Activated CD8-positive, alpha-beta T cell treated with anti-CD3 and anti-CD28 coated beads for 36 hours (primary cell): ENCODE measurements at places on chromosomes 6 and 20. TPM values are rescaled to one million over a fixed set of nuclear protein-coding genes. Genes with fewer than 3 reads are reported as not detected.

The CRIP3 gene
- 2.4 TPM for total RNA-seq

The SLC24A3 gene
- not detected for total RNA-seq

DNA sequence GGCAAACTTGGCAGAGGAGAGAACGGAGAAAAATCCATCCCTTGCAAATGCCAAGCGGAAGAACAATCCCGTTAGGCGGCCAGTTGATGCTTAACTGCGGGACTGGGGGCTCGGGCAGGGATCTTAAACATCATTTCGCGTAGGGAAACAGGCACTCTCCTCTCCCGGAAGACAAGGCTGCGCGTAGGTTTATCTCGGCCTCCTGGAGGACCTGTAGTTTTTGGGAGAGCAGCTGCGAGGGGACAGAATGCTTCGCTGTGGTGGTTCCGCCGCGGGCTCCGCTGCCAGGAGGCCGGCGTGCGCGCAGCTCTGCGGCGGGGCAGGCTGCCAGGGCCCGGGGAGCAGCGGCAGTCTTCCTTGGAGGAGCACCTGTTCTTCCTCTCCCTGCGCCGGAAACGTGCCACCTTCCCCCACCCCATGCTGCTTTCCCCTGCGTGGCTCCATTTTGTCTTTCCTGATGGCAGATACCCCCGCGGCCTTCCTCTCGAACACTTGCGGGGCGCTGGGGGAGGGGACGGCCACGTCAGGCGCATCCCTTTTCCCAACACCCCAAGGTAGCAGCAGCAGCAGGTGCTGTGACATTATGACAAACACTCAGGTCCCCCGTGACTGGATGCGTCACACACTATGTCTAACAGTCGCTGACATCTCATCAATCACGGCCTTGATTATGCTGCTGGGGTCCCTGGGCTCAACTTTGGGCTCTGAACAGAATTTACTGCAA lies 230.7 kb upstream of the BTBD3 start:
- no peak for DNase-seq

The GFRAL gene
- not detected for total RNA-seq

- DNase-seq: no peak
These were observed 196.5 kb downstream of the SLC24A3 start for GRCh38 chr20:19408971-19409370.

The ADGB gene
- not detected for total RNA-seq

DNA sequence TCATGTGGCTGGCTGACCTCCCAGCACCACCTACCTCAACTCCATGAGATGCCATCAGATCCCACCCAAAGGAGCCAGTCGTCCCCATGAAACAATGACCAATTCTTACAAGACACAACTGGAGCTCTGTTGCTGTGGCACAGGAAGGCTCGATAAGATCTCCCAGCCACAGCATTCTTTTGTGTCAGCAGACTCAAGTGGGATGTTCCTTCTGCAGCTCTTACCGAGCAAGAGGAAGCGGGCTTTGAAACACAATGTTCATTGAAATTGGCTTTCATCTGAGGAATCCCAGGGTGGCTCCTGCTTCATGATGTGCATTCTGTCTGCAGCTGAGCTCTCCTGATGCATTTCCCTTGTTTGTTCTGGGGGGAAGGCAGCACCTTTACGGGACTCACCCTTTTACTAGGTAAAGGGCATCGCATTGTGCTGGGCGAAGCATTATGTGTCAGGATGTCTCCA lies 222.0 kb upstream of the SGK1 start:
- no peak for DNase-seq

The CCN2 gene
- total RNA-seq: not detected

- DNase-seq: no peak
These were observed 181.8 kb downstream of the ZMYND8 start for GRCh38 chr20:47174456-47175243.

DNA sequence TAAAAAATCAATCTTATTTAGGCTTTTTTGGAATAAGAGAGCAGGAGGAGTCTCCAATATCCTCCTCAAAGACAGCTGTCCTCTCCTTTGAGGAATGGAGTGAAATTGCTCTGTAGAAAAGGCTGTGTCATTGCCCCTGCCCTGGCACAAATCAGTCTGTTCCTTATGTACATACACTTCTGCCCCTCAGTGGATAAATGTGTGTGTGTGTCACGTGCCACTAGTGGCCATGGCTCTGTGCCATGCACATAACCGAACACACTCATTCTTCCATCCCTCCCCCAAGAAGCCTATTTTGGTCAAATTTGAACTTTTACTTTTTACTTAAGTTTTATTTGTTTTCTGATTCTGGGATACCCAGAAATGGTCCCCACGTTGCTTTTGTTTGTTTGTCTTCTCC lies 49.2 kb downstream of the ANKS1A start:
- no peak for DNase-seq

DNA sequence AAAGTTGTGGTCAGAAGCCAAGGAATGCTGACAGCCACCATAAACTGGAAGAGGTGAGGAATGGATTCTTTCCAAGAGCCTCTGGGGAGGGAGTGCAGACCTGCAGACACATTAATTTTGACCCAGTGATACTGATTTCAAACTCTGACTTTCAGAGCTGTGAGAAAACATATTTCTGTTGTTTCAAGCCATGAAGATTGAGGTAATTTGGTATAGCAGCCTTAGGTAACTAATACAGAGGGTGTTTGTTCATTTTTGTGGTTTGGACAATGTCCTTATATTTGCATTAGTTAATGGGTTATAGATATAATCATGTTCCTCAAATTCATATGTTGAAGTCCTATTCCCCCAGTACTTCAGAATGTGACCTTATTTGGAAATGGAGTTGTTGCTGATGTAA lies 85.4 kb upstream of the GTSF1L start:
- no peak for DNase-seq

GRCh38 chr6:144319211-144319610 lies 34.1 kb downstream of the UTRN start:
- DNase-seq: no peak

DNA sequence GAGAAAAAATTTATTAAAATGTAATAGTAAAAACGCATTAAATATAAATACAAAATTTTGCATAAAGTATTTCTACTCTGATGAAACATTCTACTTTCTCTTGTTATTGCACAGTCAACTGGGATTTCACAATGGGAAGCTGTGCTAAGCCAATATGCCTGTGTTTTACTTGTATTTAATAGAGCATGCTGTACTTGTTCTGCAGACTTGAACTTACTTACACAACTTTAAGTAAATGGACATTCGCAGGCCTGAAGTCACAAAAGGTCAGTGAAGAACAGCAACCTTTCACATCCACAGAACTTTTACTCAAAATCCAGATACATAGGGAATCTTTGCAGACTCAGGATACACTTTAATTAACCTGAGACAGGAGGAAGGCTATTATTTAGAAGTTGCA lies 409.5 kb downstream of the BTBD3 start:
- no peak for DNase-seq

- DNase-seq: no peak
These were observed 47.7 kb downstream of the STMND1 start for GRCh38 chr6:17149571-17149970.

GRCh38 chr6:164469276-164469949 lies 840.0 kb downstream of the C6orf118 start:
- no peak for DNase-seq

- no peak for DNase-seq
These were observed 285.2 kb downstream of the FOXC1 start for GRCh38 chr6:1894954-1895353.

DNA sequence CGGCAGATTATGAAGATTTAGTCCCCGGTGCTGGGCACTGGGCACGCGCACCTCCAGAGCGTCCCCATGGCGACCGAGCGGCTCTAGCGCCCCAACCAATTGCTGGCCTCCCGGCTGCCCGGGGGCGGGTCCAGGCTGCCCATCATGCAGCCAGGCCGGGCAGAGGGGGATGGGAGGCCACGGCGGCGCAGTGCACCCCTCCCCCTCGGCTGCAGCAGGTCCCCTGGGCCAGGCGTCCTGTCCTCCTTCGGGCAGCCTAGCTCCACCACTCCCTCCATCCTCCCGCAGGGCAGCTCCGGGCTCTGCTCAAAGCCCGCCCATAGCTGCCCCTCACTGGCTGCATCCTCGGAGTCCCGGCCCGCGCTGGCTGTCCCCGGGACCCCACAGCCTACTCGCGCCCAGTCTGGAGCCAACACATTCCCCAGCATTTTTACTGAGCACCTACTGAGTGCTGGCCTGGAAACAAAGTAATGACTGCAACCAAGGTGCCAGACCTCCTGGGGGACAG lies 99.4 kb downstream of the ASXL1 start:
- DNase-seq: no peak

GRCh38 chr6:1641343-1641885 lies 31.7 kb downstream of the FOXC1 start:
- DNase-seq: no peak

The EPPIN gene
- total RNA-seq: not detected
